ENCODE measurements at places on chromosomes 11 and 22.

GRCh38 chr11:121667836-121668235, 215.1 kb upstream of the SORL1-AS1 start:
- H3K4me1 ChIP-seq = peaks cover 14% of the 10 kb centered on the region
- no peak for DNase-seq
- no peaks in the 10 kb centered on the region for H3K36me3 ChIP-seq
- H3K4me3 ChIP-seq = no peak overlapping the region
- peaks cover 2% of the 10 kb centered on the region for H3K27me3 ChIP-seq

DNA sequence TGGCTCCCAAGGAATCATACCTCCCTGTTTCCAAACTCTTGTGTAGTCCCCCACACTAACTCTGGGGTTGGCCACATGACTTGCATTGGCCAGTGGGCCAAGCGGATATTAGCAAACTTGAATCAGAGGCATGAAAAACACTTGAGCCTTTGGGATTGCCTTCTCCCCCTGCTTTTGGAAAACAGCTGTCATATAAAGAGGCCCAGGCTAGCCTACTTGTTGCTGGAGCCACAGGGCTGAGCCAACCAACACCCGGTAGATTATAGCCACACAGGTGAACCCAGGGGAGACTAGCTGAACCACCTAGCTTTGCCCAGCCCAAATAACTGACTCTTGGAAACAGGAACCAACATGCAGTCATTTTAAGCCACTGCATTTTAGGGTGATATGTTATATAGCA, 354.8 kb downstream of the TENM4 start:
- DNase-seq = no peak
- no peaks in the 10 kb centered on the region for H3K27me3 ChIP-seq
- H3K4me1 ChIP-seq = peaks cover 34% of the 10 kb centered on the region

DNA sequence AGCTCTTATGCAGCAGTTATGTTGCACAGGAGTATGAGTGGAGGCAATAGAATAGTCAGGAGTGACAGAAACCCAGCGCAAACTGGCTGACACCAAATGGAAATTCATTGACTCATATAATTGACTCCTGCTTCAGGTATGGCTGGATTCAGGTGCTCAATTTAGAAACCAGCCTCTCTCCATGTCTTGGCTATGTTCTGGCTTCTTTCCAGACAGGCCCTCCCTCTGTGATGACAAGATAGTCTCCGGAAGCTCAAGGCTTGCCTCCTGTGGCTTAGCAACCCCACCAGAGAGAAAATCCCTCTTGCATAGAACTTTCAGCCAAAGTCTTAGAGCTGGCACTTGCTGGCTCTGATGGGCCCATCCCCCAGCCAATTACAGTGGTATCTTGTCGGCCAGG, 28.1 kb upstream of the MN1 start:
- H3K27ac ChIP-seq = no peak overlapping the region
- H3K27me3 ChIP-seq = peaks cover 4% of the 10 kb centered on the region
- no peak overlapping the region for H3K4me3 ChIP-seq
- H3K4me1 ChIP-seq = peaks cover under 1% of the 10 kb centered on the region
- H3K36me3 ChIP-seq = no peaks in the 10 kb centered on the region
- DNase-seq = no peak

- no peak for DNase-seq
- peak overlapping the region; percentile 52 for H3K4me3 ChIP-seq
- H3K27ac ChIP-seq = no peak overlapping the region
These were observed 451.3 kb downstream of the OPCML start for GRCh38 chr11:133081020-133081419.

DNA sequence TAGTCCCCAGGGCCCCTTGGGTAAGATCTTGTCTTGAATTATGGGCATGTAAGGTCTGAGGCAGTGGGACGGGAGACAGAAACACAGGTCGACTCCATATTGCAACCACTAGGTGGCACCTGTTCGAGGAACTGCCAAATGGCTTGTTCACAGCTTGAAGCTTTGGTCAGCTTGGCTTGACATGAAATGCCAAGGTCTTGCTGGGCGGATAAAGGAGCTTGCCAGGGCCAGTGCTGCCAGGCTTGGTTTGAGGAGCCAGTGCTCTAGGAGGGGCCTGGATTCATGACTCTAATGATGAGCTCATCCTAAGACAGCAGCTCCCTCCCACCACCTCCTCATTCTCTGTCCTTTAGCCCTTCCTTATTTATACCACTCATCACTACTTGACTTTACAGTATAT, 11.9 kb upstream of the NRIP3 start:
- no peak overlapping the region for H3K4me3 ChIP-seq
- peaks cover 4% of the 10 kb centered on the region for H3K4me1 ChIP-seq
- no peaks in the 10 kb centered on the region for H3K27me3 ChIP-seq
- peak; percentile 70 for DNase-seq

DNA sequence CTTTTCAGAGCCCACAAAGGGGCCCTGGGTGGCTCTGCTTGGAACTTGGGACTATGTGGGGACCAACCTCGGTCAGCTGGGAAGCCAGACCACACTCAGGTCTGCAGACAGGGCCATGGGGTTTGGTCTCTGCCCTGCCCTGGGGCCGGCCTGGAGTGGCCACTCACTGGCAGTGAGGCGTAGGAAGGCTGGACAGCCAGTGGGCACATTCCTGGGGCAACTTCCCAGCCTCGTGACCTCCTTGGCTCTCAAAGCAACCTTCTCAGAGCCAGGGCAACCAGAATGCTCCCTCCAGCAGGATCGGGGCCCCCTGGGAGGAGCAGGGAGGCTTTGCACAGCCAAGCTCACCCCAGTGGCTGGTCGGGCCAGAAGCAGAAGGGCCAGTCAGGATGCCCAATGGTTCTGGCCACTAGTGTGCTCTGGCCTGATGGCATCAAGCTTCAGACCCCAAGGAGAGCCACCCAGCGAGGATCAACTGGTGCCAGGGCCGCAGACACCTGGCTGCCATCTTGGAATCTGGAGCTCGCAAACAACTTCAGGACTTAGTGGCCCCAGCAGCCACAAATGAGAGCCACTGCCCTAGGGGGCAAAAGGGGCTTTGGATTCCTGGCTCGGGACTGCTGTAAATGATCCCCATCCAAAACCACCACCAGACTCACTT, 87.1 kb downstream of the MYEOV start:
- no peak for DNase-seq
- no peak overlapping the region for H3K4me3 ChIP-seq
- no peaks in the 10 kb centered on the region for H3K36me3 ChIP-seq

DNA sequence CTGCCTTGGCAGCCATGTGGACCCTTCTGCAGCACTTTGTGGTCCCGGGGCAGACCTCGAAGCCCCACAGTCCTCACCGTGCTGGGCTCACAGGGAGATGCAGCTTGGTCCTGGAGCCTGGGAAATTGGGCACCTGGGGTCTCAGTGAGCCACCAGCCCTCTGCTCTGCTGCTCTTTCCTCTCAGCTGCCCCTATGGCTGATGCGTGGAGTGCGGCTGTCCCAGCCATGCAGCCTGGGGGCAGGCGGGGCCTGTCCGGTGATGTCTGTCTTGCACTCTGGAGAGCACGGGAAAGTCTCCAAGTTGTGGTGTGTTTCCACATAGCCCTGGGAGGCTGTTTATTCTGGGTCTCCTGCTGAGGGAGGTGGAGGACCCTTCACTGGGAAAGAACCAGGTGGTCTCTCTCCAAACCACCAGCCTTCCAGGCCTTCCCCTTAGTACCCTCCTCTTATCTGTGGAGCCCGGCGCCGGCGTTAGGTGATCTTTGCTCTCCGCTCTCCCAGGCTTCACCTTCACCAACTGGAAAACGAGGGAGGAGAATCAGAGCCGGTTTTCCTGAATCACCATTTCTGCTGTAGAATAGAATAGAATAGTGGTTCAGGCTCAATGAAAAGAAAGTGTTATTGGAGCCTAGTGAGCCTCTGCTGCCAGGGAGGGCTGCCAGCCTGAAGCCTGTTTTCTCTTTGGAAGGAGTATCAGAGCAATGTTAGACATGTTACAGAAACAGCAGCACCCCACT, 41.2 kb upstream of the GRAMD4 start:
- peaks cover 3% of the 10 kb centered on the region for H3K27me3 ChIP-seq
- H3K27ac ChIP-seq = peak overlapping the region; percentile 83
- H3K4me1 ChIP-seq = peaks cover 57% of the 10 kb centered on the region
- DNase-seq = no peak

- no peaks in the 10 kb centered on the region for H3K36me3 ChIP-seq
- H3K4me1 ChIP-seq = no peaks in the 10 kb centered on the region
- DNase-seq = no peak
- no peak overlapping the region for H3K4me3 ChIP-seq
These were observed 648.5 kb upstream of the KIRREL3 start for GRCh38 chr11:127649071-127649470.

DNA sequence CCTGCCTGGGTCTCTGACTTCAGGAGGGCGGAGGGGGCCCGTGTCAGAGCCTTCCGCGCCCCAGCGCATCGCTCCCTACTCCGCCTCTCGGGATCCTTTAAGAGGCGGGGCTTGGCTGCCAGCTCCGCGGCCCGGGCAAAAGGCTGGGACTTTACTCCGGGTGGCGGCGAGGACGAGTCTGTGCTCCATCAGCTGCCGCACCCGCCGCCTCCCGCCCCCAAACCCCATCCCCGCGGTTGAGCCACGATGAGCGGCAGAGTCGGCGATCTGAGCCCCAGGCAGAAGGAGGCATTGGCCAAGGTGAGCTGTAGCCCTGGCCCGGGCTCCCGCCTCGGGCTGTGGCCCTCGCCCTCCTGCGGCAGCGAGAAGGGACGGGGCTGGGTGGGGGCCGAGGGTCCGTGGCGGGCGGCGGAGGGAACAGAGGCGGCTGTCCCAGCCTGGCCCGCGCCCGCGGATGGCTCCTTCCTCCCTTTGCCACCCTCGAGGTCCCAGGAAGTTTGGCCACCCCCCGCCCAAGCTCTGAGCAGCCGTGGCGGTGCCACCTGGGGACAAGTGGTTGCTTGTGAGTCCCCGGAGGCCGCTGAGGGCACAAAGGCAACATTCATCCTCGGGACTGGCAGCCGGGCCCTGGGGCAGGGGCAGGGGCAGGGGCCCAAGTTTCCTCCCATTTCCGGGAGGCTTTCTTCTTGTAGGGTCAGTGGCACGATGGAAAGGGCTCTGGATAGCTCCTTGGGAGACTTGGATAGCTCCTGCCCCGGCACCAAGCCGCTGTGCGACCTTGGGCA, at the start of gene SEC14L2:
Gene SEC14L2 (plus strand): TSS at position 148 of the 785 bp plus-strand sequence. CDS start 99 bp downstream, at position 247.
- no peak within 1 kb of the TSS for H3K27ac ChIP-seq
- H3K27me3 ChIP-seq = peaks cover 64% of the 10 kb centered on the region
- H3K4me1 ChIP-seq = peaks cover 37% of the 10 kb centered on the region
- no peaks in the 10 kb centered on the region for H3K36me3 ChIP-seq
- DNase-seq = peak; percentile 76

- H3K27me3 ChIP-seq = no peaks in the 10 kb centered on the region
- H3K4me1 ChIP-seq = no peaks in the 10 kb centered on the region
- no peak overlapping the region for H3K27ac ChIP-seq
- no peak overlapping the region for H3K4me3 ChIP-seq
- no peak for DNase-seq
- H3K36me3 ChIP-seq = no peaks in the 10 kb centered on the region
These were observed 46.6 kb downstream of the KCNC1 start for GRCh38 chr11:17781221-17781620.

GRCh38 chr11:8058216-8058615, 22.8 kb upstream of the TUB start:
- H3K27ac ChIP-seq = no peak overlapping the region
- H3K27me3 ChIP-seq = no peaks in the 10 kb centered on the region
- peaks cover 14% of the 10 kb centered on the region for H3K4me1 ChIP-seq
- H3K4me3 ChIP-seq = no peak overlapping the region
- no peak for DNase-seq
- no peaks in the 10 kb centered on the region for H3K36me3 ChIP-seq

DNA sequence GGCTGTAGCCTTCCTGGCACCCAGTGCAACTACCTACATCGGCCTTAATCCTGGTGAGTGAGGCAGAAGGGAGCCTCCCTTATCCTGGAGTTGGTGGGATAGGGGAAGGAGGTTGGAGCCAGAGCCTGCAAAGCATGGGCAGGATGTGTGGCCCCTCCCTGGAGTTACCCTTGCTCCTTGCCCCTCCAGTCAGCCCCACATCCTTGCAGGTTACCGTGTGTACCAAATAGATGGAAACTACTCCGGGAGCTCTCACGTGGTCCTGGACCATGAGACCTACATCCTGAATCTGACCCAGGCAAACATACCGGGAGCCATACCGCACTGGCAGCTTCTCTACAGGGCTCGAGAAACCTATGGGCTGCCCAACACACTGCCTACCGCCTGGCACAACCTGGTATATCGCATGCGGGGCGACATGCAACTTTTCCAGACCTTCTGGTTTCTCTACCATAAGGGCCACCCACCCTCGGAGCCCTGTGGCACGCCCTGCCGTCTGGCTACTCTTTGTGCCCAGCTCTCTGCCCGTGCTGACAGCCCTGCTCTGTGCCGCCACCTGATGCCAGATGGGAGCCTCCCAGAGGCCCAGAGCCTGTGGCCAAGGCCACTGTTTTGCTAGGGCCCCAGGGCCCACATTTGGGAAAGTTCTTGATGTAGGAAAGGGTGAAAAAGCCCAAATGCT, 3.9 kb downstream of the SMPD1 start:
- peaks cover 13% of the 10 kb centered on the region for H3K27me3 ChIP-seq
- no peak overlapping the region for H3K27ac ChIP-seq
- no peak overlapping the region for H3K4me3 ChIP-seq
- peaks cover 10% of the 10 kb centered on the region for H3K4me1 ChIP-seq
- no peaks in the 10 kb centered on the region for H3K36me3 ChIP-seq

GRCh38 chr11:15169815-15170551, 55.3 kb downstream of the INSC start:
- H3K4me3 ChIP-seq = no peak overlapping the region
- H3K4me1 ChIP-seq = no peaks in the 10 kb centered on the region
- no peak for DNase-seq
- H3K27me3 ChIP-seq = no peaks in the 10 kb centered on the region
- H3K36me3 ChIP-seq = no peaks in the 10 kb centered on the region

GRCh38 chr22:30028731-30029130, 51.5 kb upstream of the HORMAD2 start:
- no peak overlapping the region for H3K27ac ChIP-seq
- no peaks in the 10 kb centered on the region for H3K27me3 ChIP-seq
- H3K4me1 ChIP-seq = no peaks in the 10 kb centered on the region
- H3K36me3 ChIP-seq = peaks cover 14% of the 10 kb centered on the region

DNA sequence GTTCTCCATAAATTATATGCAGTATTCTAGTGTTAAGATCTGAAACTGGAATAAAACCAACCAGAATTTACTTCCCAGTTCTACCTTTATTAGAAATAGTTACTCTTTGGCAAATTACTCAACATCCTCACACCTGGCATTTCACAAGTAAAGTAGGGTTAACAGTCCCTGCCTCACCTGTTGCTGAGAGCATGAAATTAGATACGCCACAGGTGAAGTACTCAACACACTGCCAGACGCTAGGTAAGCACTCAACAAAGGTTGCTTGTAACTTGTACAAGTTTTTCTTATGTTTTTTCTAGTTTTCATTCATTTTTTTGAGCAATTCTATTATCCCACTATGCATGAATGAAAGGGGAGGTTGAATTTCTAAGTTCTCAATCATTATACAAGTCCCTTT, 267.6 kb upstream of the ARHGAP42 start:
- DNase-seq = no peak
- H3K27me3 ChIP-seq = no peaks in the 10 kb centered on the region
- H3K4me1 ChIP-seq = 0 out of 2 replicates have a peak, but pooled peaks cover 5% of the 10 kb centered on the region
- H3K4me3 ChIP-seq = no peak overlapping the region
- H3K36me3 ChIP-seq = peaks cover 17% of the 10 kb centered on the region
- no peak overlapping the region for H3K27ac ChIP-seq

All from WTC11 (cell line).